ENCODE measurements at places on chromosomes 2 and 18. TPM values are rescaled to one million over a fixed set of nuclear protein-coding genes. Genes with fewer than 3 reads are reported as not detected.

DNA sequence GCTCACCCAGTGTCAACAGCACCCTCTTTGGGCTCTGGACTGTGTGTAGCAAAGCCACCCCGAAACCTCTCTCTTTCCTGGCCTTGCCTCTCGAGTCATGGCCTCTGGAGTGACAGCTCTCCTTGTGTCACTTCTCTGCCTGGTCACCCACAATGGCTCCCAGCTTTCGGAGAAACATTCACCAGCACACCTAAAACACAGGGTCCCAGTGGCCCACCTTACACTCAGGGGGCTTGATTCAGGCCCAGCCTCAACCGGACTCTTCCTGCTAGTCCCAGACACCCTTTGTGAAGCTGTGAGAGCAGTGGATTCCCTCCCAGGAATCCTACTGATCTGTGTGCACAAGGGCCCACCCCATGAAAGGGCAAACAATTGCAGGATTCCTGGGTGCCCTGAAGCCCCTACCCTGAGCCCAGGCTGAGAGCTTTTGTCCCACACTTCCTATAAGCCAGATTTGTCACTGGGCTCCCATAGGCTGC, 137.2 kb upstream of the HAAO start:
- no peak for DNase-seq

DNA sequence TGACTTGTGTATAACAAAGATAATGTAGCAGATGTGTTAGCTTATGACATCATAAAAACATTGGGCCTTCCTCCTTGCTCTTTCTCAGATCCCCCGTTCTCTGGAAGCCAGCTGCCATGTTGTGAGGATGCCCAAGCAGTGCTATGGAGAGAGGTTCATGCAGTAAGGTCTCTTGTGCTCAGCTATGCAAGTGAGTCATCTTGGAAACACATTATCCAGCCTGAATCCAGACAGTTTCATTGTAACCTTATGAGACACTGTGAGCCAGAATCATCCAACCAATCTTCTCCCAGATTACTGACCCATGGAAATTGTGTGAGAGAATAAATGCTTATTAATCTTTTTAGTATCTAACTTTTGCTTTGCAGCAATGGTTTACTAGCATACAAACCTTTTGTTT, 60.8 kb downstream of the ST6GAL2 start:
- peak; percentile 8 for DNase-seq

GRCh38 chr18:57026316-57026715, 120.6 kb upstream of the BOD1L2 start:
- DNase-seq: no peak

GRCh38 chr18:77035380-77036187, 97.0 kb downstream of the MBP start:
- peak; percentile 62 for DNase-seq

DNA sequence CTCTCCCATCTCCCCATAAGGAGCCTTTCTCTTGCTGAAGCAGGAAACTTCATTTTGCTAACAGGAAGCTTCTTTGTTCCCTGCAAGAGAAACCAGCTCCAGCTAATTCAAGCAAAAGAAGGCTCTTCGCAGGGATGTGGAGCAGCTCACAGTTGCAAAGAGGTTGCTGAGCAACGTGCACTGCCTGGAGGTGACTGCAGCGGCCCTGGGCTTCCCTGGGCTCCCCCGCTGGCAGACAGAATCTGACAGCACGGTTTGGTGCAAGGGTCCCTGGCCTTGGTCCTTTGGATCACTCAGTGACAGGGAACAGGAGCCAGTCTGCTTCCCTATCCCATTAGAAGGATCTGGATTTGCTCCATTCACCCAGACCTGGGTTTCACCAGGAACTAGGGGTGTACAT, 25.8 kb downstream of the GPR55 start:
- DNase-seq: no peak

GRCh38 chr2:174771631-174772471, 7.6 kb upstream of the CHRNA1 start:
- peak; percentile 60 for DNase-seq

GRCh38 chr2:240402566-240403272, 32.7 kb upstream of the GPC1 start:
- no peak for DNase-seq

- DNase-seq: no peak
Observed at GRCh38 chr2:192515937-192516336, 321.2 kb upstream of the TMEFF2 start.

- peak; percentile 55 for DNase-seq
Observed at GRCh38 chr2:236665572-236666118, 96.0 kb downstream of the ACKR3 start.

DNA sequence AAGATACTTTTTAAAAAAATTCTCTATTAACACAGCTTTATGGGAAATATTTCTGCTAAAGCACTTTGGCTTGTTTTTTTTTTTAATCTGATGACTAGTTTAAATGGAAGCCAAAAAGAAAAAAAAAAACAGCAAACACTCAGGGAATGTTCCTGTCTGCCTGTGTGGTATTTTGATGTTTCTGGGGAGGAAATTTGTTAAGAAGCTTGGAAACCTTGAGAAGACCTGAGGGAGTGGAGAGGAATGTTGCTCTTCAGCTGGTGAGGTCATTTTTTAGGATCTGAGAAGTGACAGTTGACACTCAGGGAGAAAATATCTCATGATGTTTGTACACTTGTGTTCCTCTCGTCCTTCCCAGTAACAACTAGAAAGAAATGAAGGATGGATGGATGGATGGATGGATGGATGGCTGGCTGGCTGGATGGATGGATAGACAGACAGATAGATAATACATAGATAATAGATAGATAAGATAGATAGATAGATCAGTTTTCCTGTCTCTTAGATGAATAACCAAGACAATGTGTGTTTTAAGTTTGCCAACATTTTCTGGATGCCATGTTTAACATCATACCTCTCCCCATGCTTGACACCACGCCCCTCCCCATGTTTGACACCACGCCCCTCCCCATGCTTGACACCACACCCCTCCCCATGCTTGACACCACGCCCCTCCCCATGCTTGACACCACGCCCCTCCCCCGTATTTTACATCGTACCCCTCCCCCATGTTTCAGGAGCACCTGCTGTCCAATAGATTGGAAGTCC, 84.8 kb downstream of the CTIF start:
- peak; percentile 84 for DNase-seq

- no peak for DNase-seq
Observed at GRCh38 chr18:332007-332406, 64.2 kb upstream of the THOC1 start.

DNA sequence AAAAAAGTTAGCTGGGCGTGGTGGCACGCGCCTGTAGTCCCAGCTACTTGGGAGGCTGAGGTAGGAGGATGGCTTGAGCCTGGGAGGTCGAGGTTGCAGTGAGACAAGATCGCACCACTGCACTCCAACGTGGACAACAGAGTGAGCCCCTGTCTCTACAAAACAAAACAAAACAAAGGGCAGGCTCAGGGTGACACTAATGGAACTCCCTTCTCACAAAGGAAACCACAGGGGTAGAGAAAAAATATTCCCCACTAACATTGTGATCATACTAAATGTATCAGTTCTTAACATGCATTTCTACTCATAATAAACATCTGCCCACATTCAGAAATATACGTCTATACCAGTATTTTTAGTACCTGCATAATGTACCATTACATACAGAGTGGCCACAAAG, 21.1 kb downstream of the STAM2 start:
- DNase-seq: no peak

DNA sequence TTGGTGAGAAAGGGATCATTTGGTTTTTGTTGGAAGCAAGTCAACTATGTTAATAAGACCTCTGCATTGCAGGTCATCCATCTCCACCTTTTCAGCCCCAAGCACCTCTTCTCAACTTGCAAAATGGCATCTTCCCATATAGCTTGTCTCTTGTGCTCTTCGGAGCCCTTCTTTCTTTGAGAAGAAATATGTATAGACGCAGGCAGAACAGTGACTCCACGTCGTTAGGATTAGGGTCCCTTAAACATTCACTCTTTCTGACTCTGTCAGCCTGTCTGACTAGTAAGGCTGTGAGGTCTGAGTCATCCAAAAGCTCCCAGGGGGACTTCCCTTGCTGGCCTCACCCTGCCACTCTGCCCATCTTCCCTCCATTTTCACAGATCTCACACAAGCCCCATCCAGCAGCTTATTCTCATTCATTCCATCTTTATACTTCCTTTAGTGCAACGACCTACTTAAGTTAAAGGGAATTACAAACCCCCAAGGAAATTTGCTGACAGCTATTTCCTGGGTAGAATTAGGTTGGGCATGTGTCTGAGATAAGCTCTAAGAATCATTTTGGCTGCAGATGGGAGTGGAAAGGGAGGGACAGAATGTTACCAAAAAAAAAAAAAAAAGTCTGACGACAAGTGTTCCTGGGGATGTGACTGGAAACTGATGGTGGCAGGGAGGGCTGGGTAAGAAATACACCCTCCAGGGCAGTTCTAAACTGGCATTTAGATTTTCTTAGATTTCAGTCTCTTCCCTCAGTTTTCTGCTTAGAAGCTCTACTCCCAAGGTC, 37.7 kb upstream of the MEX3C start:
- peak; percentile 80 for DNase-seq

DNA sequence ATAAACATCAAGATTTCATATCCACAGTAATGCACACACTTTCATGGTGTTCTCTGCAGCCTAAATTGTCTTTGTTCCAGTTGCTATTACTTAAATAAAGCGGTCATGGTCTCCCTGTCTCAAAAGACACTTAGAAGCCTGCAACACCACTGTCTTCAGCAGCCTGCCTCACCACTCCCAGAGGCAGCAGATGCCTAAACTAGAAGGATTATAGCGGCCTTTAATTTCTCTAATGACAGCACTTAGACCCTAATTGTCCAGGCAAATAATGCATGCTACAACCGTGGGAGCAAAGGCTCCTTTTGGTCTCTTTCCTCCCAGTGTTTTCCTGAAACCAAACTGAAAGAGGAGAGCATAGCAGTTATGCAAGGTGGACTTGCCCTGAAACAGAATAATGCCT, 248.8 kb upstream of the SLC39A10 start:
- no peak for DNase-seq

- DNase-seq: peak; percentile 77
Observed at GRCh38 chr18:36451454-36452251, 154.1 kb downstream of the FHOD3 start.

- DNase-seq: no peak
Observed at GRCh38 chr2:73281244-73281643, 3.0 kb downstream of the FBXO41 start.

DNA sequence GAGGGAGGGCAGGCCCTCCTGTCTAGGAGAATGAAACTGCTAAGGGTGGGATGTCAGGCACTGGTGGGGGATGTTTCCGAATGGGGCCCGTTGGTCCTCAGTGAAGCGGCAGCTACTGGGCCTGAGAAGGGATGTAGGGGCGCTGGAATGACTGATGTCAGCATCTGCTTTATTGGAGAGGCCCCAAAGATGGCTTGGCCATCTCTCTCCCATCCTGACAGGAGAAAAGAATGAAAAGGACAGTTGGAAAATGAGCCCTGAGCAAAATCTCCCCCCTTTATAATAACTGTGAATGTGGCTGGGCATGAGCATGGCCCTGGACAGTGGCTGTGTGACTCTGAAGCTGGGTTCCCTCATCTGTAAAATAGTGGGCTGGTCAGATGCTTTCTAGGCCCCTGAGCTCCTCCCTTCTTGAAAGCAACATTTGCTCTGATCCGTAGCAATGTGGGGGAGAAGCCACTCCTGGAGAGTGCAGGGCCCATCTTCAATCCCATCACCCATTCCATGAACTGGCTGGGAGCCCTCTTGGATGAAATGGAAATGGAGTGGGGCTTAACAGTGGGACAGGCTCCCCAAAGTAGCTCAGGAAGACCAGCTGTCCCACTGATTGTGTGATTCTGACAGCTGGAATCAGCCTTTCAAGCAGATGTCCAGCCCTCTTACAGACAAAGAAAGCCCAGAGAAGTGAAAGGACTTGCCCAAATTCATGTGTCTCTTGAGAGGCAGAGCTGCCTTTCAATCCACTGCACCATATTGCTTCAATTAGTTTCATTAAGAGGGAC, 232.7 kb upstream of the SMAD2 start:
- DNase-seq: no peak

GRCh38 chr2:215624423-215624829, 188.6 kb upstream of the FN1 start:
- DNase-seq: no peak

- no peak for DNase-seq
Observed at GRCh38 chr2:233297076-233297475, 10.5 kb upstream of the SAG start.

GRCh38 chr18:59577386-59577655, 119.9 kb downstream of the CCBE1 start:
- no peak for DNase-seq

DNA sequence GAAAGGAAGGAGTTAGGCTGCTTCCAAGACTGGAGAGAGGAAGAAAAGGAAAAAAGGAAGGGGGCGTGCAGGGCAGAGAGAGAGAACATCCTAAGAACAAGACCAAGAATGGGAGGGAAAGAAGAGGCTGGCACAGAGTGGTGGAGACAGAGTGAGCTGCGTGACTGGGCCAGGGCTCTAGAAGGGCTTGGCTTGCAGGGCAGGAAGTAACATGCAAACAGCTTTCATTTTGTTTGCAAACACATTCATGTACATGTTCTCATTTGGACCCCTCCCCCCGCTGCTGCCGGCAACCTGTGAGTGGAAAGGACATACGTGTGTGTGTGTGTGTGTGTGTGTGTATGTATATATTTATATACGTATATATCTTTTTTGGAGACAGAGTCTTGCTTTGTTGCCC, 46.8 kb upstream of the DNMT3A start:
- no peak for DNase-seq

- DNase-seq: peak; percentile 35
Observed at GRCh38 chr2:233053928-233054784, 6.0 kb upstream of the INPP5D start.

DNA sequence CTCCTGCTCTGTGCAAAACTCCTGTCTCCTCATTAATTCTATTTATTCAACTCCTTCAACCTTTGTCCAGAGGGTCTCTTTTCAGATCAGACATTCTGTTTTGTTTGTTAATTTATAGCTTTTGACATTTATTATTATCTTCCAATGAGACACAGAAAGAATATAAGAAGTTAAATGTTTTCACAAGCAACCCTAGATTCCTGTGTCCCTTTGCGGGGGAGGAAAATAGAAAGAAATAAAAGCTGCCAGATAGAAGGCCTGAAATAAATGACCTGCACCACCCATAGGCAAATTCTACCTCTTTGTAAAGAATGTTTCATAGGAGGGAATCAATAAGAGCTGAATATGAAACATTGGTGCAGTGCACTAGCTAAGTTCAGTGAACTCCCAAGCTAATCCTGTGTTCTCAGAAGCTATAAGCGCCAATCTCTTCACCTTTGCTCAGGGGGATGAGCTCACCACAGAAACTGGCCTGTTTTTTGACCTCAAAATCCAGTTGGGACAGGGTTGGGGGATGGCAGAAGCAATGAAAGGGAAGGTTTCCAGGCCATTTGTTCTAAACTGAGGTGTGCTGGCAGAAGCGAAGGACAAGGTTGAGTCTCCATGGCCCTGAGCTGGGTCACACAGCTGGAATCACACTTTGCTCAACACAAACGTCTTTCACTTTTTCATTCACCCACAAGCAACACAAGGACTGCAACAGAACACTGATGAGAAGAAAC, 258.6 kb downstream of the NRXN1 start:
- no peak for DNase-seq

The KRTCAP3 gene
- total RNA-seq: 0.50 TPM

The NEU4 gene
- 1.4 TPM for total RNA-seq

The RFX8 gene
- total RNA-seq: 10.6 TPM

The DYNC2LI1 gene
- 4.8 TPM for total RNA-seq

The AMER3 gene
- not detected for total RNA-seq

The OR6B2 gene
- not detected for total RNA-seq

The LTBP1 gene
- 40.5 TPM for total RNA-seq

The FSIP2 gene
- not detected for total RNA-seq

The MAP3K19 gene
- total RNA-seq: not detected

The APCDD1 gene
- total RNA-seq: not detected

The IL1RN gene
- total RNA-seq: 0.10 TPM

The ZNF892 gene
- total RNA-seq: 0.32 TPM

The ITGA6 gene
- total RNA-seq: 345 TPM

The SUPT7L gene
- total RNA-seq: 21.3 TPM

The ZSWIM2 gene
- total RNA-seq: not detected

The TRIM43 gene
- not detected for total RNA-seq
